Activated naive CD8-positive, alpha-beta T cell treated with anti-CD3 and anti-CD28 coated beads, Interleukin-2, amount 50 U/mL, for 24 hours (primary cell): ENCODE measurements at places on chromosomes 2 and 18.
A peak's percentile ranks its signal among the peaks of the same experiment; 100 is the strongest.

DNA sequence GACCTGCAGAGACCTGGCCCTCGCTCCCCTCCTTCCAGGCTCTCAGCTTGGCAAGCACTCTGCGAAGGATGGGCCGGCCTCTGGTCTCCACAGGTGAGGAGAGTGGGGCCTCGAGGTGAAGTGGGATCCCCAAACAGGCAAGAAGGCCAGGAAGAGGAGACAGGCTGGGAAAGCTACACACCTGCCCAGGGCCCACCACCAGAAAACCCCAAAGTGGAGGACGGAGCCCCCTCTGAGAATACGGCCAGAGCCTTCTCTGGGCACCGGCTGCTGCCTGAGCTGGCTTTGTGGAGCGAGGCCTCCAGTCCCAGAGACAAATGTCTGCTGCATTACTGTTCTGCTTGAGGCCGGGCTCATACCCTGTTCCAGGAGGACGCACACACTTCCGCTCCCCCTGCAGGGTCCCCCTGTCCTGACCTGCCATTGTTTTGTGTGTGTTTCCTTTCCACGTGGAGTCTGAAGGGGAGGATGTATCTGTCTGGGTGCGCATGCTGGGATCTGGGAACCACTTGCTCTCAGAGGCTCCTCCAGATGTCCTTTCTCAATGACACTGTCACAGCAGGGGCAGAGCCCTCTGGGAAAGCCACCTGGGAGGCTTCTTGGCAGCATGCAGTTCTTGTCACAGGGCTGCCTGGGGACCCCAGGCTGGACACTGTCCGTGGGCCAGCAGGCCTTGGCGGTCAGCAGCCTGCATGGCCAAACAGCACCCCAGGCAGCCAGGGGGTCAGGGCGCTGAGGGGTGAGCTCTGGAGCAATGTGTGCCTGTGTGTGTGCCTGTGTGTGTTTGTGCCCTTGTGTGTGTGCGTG, 20.8 kb downstream of the KCNF1 start:
- DNase-seq, result no peak

DNA sequence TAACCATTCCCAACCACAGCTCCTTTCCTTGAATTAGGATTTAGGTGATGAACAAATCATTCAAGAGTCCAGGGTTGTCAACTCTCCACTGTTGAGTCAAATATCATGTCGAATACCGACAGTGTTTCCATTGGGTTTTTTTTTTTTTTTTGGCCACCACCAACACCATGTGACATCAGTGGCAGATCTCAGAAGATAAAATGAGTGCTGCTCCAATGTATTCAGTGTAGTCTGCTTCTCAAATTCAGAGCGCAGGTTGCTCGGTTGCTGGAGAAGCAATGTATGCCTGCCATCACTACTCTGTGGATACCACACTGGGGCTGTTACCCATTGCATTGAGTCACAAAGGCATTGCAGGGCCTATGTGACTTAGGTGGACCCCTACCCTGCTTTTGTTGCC, 10.8 kb upstream of the ATL2 start:
- DNase-seq, result no peak

GRCh38 chr2:168084288-168084687, 163.1 kb downstream of the STK39 start:
- no peak for DNase-seq

DNA sequence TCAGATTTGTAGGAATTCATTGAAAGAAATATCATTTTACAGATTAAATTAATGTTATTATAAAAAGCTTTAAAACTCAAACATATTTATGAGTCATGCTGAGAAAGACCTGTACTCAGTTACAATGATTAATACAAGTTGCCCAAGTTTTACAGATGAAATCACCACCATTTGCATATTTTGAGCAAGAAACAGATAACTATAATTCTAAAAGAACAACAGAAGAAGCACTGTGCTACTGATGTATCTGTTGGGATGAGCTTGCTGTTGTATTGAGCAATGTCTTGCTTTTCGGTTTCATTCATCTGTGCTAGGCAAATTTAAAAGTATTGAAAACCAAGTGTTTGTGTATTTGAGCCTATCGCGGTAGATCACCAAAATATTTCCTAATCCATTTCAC, 1589.1 kb upstream of the ZEB2 start:
- DNase-seq, result no peak

DNA sequence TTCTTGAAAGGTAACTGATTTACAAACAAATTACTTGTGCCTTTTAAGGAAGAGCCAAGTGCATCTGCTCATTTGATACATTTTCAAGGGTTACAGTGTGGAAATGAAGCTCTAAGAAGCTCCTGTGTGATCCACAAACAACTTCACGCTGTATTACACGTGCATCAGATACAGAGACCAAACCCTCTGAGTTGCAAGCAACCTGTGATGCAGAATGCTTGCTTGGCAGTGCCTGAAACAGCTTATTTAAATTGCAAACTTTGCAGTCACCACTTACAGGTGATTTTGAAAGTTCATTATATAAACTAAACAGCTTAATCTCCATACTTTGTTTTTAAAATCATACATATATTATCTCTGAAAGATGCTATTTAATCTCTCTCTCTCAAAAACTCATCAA, 50.1 kb downstream of the ZEB2 start:
- no peak for DNase-seq

DNA sequence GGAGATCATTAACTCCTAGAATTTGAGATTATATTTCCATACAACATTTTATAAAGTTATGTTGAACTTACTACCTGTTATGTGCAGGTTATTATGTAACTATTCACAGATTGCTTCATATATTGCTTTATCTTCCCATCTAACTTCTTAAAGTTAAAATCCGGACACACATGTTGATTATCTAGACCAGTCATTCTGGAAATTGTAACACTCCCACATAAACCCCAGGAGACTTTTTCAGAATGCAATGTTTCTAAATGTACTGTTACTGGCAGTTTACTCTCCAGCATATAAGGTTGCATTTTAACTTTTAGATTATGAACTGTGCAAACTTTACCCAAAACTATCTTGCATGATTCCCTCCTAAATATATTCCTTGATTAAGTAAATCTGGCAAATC, 70.5 kb upstream of the FAM117B start:
- DNase-seq, result no peak

DNA sequence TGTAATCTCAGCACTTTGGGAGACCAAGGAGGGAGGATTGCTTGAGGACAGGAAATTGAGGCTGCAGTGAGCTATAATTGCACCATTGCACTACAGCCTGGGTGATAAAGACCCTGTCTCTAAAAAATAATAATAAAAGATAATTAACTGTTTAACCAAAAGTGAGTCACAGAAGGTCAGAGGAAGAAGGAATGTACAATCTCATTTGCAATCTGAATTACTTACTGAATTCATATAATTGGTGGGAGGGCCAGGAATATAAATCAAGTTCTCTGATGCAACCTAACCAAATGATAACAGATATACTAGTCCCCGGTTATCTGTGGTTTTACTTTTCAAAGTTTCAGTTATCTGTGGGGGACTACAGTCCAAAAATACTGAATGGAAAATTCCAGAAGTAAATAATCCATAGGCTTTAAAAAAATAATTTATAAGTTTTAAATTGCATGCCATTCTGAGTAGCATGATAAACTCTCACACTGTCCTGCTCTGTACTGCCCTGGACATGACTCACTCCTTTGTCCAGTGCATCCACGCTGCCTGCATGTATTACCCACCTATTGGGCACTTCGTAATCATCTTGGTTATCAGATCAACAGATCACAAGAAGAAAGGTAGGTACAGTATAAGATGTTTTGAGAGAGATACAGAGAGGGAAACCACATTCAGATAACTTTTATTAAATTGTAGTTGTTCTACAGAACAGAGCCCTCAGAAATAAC, 12.8 kb upstream of the MATN3 start:
- DNase-seq, result no peak

DNA sequence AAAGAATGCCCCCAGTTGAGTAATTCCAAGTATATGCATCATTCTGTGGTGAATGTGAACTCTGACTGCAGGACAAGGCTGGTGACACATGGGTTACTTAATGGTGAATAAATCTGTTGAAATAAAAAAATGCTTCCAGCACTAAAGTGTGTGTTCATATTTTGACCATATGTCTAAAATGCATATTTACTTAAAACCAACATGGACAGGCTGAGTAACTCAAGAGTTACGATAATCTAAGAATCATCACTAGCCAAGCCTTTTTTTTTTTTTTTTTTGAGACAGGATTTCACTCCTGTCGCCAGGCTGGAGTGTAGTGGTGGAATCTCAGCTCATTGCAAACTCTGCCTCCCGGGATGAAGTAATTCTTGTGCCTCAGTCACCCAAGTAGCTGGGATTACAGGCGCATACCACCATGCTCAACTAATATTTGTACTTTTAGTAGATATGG, 47.1 kb upstream of the CCBE1 start:
- DNase-seq, result no peak

- DNase-seq, result peak; percentile 30
Observed at GRCh38 chr2:45237850-45238542, 228.7 kb upstream of the SIX2 start.

- no peak for DNase-seq
Observed at GRCh38 chr2:129367107-129367506, 612.4 kb upstream of the RAB6C start.

GRCh38 chr2:73020306-73020656, 51.2 kb downstream of the SFXN5 start:
- DNase-seq, result no peak

DNA sequence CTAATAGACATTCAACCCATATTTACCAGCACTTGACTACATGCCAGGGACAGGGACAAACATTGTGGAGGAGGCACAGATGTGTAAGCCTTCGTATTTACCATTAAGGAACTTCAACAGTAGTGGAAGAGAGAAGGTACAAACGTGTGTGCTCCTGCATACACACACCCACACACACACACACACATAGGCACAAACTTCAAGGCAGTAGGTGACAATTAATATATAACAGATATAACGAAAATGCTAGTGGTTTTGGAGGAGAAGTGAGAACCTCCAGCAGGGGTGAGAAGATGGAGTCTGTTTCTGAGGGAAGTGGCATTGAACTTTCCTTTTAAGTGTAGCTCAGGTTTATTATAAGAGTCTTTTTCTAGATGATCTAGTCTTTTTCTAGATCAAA, 231.1 kb downstream of the SETBP1 start:
- DNase-seq, result no peak

DNA sequence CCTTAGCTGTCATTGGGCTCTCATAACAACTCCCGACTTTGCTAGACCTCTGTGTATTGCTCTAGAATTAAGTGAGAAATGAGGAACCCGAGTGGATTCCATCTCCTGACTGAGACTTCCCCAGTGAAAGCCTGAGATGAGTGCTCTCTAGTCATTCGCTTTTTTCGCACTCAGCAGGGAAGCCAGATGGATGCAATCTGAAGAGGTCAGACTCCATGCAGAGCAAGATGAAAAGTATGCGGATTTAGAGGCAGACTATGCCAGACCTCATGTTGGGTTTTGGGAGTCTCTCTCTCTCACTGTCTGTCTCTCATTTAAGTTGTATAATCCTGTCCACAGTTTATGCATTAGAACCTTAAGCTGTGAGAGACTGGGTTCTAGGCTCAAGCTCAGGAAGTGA, 88.6 kb downstream of the SLC5A7 start:
- no peak for DNase-seq

DNA sequence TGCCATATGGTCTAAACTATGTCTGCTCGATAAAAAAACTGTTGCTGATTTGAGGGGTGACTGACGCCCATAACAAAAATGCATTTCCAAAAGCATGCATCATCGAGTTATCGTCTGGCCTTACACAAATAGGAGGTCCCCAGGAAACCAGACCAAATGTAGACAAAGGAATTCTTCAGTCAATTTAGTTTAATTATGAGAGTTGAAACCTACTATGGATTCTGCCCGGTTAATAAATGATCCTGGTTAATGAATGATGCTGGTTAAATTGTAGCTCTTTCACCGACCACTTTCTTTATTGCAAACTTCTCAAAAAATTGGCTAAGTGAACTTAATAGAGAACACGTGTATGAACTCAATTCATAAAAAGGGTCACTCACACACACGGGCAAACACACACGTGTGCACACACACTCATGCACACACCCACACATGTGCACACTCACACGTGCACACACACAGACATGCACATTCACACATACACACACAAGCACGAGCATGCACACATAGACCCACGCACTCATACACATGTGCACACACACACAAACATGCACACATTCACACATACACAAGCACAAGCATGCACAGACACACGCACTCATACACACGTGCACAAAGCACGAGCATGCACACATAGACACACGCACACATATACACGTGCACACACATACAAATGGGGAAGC, 59.0 kb upstream of the SALL3 start:
- no peak for DNase-seq

DNA sequence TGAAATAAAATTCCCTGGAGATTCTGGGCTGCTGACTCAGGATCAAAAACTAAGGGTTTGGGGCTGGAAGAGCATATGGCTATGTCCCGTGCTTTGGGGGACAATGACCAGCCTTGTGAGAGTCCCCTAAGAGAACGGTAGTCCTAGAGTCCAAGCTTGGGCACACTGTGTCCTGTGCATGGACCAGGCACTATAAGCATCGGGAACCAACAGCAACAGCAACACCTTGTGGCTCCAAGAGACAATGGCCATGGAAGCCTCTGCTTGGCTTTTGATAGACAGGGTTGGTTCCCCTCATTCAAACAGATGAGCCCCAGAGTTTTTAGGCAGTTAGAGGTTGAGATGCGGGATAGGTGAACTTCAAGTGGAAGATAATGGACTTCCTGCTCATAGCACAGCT, 294.4 kb upstream of the CHAC2 start:
- no peak for DNase-seq

DNA sequence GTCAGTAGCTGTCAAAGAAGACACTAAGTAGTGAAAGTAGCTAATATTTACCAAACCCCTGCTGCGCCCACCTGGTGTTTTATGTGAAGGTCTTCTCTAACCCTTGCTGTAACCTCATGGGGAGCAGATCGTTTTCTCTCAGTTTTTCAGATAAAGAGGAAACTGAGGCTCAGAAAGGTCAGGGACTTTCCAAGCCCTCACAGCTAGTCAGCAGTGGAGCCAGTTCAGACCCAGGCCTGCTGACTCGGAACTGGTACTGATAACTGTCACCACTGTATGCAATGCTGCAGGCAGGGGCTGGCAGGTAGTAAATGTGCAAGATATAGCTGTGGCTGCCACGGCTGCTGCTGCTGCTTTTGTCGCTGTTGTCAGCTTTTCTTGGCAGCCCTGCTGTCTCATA, 69.1 kb downstream of the LRRFIP1 start:
- peak; percentile 47 for DNase-seq

DNA sequence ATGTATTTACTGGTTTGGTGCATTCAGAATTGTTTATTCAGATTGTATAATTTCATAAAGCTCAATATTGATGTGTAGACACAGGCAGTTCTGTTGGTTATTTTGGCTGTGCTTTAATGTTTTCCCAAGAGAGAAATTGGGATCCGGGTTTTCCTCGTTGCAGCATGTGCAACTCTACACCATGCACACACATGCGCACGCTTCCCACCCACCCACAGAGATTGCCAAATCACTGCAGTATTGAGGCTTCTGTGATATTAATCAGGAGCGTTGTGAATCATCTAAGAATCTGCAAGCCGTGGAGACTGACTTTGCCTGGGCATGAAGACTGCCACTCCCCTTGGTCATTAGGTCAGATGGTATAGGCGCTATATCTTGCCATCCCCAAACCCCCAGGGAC, 571.5 kb downstream of the SLC4A3 start:
- DNase-seq, result no peak
